ENCODE measurements at places on chromosomes 13 and 19.

GRCh38 chr19:31562966-31563612, 213.9 kb upstream of the TSHZ3 start:
- no peak for DNase-seq

DNA sequence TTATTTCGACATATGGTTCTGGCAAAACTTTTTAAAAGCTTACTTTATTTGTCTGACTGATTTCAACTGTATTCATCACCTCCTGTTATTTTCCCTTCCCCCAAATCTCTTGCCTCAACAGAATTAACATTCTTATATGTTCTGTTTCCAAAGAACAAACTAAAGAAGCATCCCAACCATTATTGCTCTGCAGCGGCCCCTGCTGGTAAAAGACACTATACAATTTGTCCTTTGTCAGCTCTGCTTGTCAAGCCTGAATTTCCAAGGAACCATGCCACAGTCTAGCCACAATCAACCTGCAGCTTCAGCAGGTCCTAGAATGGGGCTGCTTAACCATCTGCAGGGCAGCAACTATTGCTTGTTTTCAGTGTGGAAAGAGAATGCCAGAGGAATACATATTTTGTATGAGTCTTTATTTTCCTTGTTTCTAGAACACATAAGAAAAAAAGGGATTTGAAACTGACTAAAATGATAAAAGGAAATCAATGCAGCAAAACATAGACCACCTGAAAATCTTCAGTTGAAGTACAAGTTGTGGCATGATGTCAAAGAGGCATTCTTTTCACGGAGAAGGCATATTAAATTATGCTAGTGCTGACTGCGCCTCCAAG, 845.3 kb downstream of the DIAPH3 start:
- peak; percentile 83 for DNase-seq

- no peak for DNase-seq
Observed at GRCh38 chr19:44725251-44725650, 23.3 kb upstream of the BCL3 start.

DNA sequence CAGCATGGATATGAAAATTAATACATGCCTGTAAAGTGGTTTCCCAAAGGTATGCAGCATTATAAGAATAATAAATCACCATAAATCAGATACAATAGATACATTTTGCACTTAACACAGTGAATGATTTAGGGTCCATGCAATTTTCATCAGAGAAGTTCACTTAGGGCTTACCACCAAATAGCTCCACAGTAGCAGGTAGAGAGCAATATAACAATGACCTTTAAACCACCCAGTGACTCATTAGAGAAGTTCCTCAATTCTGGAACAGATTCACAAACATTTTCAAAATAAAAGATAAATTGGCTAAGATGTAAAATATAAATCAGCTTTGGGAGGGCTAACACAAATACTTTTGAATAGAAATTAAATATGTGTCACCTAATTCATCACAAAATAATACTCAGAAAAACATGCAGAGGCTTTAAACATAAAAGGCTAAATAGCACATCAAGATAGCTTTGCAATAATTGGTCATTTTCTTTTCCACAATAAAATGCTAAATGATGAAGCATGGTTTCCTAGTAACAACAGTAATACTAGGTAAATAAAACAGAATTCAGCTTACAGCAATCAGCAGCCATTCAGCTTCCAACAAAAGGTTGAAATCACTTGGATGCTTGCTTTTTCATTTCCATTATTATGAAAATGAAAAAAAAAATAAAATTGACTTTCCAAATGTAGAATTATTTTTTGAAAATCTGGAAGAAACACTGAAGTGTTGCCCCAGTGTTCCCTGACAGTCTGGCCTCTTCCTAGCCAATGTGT, 84.3 kb upstream of the NBEA start:
- no peak for DNase-seq

DNA sequence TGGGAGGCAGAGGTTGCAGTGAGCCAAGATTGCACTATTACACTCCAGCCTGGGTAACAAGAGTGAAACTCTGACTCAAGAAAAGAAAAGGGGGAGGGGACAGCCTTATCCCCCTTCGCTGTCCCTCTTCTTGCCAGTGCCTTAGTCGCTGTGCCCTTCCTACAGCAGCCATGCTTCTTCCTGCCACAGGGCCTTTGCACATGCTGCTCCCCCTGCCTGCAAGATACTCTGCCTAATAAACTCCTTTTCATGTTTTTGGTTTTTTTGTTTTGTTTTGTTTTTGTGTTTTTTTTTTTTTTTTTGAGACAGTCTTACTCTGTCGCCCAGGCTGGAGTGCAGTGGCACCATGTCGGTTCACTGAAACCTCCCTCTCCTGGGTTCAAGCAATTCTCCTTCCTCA, 21.4 kb downstream of the NWD1 start:
- DNase-seq = no peak

DNA sequence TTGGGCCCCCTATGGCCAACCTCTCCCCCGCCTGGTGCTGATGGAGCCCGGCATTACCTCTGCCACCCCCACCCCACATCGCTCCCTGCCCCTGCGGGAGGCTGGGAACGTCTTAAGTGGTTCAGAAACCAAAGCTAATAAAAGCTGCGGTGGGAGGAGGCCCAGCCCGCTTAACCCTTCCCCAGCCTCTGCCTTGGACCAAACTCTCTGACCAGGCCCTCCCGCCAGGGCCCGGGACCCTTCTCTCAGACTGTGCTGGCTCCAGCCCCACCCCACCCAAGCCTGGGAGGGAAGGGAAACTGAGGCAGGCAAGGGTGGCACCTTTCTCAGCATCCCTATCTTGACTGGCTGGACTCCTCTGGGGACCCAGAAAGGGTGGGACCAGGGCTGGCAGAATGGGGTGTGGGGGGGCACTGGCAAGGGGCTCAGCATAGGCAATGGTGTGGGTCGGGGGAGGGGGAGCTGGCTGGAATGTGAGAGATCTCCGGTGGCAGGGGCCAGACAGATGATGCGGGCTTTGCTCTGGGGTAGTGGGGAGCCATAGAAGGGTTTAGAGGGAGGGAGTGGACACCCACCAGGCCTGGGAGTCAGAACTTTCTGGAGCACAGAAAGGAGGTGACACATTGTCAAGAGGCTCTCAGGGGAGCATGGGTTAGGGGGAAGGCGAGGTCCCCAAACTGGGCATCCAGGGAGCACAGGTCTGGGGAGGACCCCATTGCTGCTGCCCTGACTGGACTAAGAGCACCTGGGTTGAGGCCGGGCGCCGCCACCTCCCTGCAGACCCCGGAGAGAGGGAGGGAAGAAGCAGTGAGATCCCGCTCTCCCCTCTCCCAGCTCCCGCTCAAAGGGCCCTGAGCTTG, 21.9 kb downstream of the SMIM24 start:
- DNase-seq = no peak

GRCh38 chr19:3855320-3855719, 13.5 kb downstream of the ZFR2 start:
- DNase-seq = no peak

DNA sequence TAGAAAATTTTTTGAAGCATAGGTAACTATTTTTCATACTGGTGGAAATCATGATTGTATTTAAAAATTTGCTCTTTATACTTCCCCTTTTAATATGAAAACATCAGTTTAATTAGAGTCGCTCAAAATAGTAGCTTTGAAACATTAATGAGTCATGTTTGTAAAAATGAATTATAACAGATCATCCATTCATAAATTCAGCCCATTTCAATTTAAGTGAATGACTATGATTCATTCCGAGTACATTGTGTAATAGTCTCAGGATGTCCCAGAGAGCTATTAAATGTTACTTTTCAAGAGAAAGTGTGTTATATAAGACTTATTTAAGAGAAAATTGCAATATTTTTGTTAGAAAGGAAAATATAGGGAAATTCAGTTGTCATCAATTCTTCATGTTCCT, 111.0 kb downstream of the FNDC3A start:
- DNase-seq = no peak

DNA sequence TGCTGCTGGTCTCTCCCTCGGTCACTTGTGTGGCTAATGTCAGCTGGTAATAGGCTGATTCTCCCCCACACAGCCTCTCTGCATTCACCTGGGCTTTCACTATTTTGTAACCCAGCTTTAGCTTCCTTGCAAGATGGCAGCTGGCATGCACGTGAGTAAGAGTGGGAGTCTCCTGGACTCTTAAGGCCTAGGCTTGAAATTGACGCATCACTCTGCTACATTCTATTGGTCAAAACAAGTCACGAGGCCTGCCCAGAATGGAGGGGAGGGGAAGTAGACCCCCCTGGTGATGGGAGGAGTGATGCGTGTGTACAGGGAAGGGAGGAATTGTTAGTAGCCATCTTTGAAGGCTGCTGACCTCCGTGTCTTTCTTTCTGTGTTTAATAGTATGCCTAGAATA, 24.9 kb upstream of the PNMA8B start:
- DNase-seq = no peak

- no peak for DNase-seq
Observed at GRCh38 chr13:33773790-33774462, 44.0 kb upstream of the RFC3 start.

DNA sequence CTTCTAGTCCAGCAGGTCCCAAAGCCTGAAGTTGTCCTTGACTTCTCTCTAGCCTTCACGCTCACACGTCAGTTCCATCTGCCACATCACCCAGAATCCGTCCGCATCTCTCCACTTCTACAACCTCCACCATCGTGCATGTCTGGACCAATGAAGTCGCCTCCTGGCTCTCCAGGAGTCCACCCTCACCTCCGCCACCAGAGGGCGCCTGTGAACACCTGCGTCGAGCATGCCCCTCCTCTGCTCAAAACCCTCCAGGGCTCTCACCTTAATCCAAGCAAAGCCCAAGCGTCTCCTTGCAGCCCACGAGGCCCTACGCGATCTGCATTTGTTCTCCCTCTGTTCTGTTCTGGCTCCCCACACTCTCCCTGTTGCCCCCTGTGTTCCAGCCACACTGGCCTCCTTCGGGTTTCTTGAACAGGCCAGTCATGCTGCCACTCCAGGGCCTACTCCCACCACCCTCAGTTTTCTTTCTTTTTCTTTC, 3.7 kb downstream of the USHBP1 start:
- peak; percentile 88 for DNase-seq

DNA sequence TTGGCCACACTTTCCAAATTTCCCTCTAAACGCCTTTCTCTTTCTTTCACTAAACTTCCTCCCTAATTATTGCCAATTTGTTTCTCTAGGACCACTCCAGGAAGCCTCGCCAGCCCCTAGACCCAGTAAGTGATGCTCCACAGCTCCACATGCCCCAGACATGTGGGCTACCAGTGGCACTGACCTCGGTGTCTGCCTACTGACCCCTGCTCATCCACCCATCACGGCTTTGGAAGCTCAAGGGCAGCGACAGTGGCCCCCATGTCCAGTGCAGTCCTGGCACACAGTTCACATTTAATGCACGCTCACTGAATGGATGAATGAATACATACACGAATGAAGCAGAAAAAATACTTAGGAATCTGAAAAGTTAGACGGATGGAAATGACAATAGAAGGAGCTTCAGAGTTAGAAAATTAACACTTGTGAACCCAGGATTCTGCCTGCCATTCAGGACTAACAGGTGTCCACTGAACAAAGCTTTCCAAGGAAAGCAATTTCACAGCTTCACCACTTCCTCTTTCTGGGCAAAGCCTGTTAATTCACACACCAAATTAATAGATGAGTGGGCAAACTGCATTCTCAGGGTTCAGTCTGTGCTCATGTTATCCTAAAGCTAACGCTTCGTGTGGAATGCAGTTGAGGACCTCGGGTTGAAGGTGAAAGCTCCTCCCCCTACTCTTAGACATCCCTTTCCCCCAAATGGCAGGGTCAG, 50.9 kb downstream of the CCDC70 start:
- no peak for DNase-seq

GRCh38 chr19:38306236-38306635, 2.2 kb downstream of the C19orf33 start:
- no peak for DNase-seq

DNA sequence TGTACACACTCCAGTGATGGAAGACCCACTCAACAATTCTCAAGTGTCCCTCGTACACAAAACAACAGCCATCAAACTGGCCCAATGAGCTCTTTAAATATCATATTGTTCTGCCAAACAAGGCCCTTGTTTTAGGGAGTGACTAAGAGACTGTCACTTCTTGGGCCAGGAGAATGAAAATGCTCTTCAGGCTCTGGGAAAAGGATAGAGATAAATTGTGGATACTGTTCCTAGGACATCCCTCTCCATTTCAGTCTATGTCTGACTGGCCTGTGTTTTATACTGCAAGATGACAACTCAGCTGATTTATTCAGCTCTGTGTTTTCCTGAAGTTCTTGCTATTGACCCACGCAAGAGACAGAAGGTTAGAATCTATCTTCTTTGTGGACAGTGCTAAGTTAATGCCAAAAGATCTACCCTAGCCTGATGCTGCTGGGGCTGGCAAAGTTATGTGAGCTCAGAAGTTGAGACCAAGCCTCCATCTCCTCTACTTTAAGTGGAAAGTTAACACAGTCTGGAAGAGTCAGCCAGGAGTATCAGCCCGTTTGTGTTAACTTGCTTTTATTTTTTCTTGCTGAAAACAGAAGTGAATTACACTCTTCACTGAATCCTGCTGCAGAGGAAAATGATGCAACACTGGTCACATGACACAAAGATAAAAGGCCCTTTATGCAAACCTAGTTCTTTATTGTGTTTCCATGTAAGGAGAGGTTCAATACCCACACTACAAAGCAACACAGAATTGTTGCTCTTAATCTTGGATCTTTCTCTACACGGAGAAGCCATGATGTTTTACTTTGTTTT, 14.6 kb downstream of the FRY start:
- DNase-seq = no peak

DNA sequence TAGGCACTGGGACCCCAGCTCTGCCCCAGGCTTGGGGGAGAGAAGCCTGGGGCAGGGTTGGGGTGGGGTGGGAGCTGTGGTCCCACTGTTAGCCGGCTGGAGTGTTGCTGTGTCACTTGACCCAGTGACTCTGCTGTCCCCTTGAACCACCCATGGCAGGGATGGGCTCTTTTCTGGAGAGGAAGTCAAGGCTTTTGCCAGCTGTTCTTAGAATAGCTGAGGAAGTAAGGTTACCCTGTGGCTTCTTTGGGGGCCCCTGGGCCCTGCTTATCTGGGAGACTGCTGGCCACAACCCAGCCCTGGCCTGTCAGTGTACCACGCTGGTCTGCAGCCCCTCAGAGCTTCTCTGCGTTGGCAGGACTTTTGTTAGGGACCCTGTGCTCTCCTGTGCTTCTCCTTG, 9.1 kb downstream of the PNPLA6 start:
- no peak for DNase-seq

- peak; percentile 90 for DNase-seq
Observed at GRCh38 chr19:47013041-47013517, 6.6 kb upstream of the NPAS1 start.

DNA sequence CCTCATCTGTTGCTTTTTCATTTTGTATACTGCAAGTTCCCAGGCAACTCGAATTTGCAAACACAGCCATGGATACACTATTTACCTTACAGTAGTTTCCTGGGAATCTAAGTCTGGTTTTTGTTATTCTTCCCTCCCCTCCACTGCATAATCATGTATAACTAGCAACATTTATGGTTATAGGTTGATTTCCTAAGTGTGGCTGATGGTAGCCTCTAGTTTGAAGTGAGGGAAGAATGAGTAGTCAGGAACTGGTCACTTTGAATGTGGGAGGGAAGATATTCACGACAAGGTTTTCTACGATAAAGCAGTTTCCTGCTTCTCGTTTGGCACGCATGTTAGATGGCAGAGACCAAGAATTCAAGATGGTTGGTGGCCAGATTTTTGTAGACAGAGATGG, at the start of gene KCNRG:
Gene KCNRG, plus strand, starts transcription at position 187 of the 400 bp plus-strand sequence. Its CDS starts 50 bp downstream, at position 237.
- no peak for DNase-seq

- DNase-seq = no peak
Observed at GRCh38 chr19:13717194-13717643, 47.1 kb upstream of the MRI1 start.

- DNase-seq = peak; percentile 80
Observed at GRCh38 chr13:90867336-90867683, 480.2 kb upstream of the MIR17HG start.
